Gastrocnemius medialis (tissue), 4 donors: ENCODE measurements at places on chromosomes 16 and 17.

DNA sequence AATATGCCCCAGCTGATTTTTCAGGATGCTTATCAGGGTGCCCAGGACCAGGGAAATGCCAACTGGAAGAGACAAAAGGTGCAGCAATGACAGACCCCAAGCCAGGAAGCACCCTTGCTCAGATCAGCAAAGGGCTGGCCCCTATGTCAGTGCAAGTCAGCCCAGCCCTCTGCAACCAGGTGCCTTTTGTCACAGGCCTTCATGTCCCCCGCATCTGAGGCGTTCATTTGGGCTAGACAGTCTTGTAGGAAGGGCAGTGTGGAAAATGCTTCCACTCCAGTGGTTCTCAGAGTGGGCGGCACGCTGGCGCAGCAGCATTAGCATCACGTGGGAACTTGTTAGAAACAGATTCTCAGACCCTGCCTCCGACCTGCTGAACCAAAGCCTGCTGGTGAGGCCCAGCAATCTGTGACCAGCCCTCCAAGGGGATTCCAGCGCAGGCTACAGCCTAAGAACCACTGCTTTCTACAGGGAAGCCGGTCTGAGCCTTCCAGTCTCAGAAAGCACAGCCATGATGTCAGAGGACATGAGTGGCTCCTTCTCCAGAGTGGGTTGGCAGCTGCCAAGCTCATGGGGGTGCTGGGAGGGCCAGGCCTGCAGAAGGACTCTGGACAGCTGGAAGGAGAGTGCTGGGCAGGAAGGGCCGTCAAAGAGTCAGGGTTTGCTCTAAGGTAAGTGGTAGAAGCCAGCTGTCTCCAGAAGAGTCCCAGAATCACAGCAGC is 13.1 kb downstream of the SLC47A2 start:
- no peak for DNase-seq

DNA sequence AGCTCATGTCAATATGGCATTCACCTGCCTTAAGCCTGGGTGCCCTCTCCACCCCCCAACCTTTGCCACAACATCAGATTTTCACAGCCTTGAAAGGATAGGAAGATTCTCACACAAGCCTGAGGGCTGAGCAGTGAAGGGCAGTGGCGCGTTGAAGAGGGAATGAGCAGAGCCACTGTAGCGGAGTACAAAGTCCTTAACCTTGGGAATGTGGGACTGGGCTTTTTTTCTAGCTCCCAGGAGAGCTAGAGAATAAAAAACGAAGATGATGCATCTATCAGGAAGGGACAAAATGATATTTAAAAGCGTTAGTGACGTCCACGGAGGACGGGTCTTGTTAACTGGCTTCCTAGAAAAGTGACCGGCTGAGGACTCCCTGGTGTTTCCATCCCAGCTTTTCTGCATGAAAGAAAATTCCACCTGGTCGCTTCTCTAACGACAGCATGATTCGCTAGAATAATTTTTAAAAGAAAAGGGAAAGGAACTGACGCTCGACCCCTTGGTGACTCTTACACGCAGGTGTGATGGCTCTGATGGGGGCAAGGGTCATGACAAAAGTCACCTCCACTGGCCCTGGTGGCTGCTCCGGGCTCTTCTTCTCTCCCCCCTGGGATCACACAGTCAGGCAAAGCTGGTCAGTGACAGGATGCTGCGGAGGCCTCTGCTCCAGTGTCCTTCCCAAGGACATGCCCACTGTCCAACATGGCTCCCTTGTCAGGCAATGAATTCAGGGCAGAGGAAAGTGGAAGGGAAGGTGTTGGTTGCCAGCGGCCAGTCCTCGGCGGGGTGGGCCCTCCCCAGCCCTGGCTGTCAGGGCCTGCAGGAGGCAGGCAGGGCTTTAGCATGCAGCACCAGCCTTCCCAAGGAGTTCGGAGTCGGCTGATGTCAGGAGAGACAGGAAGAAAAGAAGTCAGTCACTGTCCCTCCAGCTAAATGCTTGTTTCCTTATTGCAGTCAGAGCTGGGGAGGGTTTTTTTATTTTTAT is 58.4 kb upstream of the IRX3 start:
- no peak for DNase-seq

DNA sequence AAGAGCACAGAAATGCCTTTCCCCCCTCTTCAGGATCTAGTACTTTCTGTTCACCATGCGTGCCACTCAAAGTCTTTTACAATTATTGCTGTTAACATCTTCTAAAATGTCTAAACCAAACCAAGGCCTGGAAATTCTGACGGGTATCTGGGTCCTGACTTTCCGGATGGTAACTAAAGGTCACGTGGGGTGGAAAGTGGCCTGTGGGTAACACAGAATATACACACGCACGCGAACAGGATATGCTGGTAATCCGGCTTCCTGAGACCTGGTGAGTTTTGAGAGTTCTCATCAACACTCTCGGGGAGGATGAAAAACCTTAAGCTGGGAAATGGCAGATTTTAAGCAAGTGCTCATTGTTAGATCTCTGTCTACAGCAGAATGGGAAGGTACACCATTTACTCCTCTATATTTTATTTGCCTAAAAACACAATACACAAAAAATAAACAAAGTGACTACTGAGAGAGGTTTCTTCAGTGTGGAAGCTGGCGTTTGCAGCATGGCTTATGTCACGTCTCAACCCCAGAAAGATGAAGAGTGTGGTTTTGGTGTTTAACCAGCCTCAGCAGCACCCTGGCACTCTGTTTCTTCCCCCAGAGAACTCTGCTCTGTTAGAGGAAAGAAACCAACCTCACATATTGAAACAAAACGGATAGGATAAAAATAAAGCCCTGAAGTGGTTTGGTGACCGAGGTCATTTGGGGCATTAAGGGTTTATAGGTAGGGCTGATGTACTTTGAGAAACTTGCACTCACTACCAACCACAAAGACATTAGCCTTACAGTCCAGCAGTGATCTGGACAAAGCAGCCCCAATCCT is 37.3 kb downstream of the SMG6 start:
- DNase-seq, result no peak

DNA sequence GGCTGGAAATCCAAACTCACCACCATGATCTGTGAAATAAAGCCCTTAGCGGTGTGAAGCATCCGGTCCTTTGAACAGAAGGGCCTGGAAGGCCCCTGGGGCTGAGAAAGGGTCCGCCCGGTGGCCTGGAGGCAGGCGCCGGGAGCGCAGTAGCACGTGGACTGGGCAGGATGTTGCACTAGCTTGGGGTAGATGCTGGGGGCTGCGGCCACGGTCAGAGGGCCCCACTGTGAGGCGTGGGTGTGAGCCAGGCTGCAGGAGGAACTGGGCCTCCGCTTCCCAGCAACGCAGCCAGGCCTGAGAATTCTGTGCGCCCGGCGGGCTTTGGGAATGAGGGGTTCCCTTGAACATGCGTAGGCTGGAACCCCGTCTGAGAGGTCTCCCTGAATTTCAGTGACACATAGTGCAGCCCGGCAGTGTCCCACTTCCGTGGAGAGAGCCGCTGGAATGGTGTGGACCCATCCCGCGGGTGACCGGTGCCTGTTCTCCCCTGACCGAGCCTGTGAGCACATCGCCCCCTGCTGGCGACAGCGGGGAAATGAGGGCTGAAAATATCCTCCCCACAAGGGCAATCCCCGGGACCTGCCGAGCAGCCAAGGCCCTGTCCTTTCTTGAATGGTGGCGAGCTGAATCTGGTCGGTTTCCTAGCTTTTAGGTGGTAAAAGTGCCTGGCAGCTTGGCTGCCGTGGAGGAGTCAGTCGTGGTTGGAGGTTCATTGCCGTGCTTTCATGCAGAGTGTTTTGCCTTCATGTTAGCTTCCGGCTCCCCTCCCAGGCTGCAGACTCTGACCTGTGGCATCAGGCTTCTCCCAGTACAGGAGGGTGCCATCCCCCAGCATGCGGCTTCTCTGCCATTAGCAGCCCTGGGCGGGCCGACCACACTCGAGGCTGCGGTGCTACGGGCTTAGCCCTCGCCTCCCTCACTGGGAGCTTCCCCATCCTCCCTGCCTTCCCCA is 43.8 kb downstream of the DNAJA2 start:
- peak; percentile 68 for DNase-seq

DNA sequence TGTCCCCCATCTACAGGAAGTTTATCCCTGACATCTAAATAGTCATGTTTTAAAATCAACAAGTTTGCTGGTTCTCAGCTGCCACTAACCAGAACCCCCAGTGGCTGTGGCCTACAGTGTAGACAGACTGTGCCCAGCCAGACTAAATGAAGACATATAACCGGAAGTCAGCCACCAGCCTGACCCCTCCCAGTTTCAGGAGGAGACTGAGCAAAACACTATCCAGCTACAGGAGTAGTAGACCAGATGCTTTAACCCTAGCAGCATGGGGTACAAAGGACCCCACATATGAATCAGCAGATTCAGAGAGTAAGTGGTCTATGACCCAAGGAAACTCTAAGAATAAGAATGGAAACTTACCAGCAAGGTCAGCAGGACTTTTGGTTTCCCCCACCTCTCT is 83.4 kb downstream of the HIC1 start:
- no peak for DNase-seq

DNA sequence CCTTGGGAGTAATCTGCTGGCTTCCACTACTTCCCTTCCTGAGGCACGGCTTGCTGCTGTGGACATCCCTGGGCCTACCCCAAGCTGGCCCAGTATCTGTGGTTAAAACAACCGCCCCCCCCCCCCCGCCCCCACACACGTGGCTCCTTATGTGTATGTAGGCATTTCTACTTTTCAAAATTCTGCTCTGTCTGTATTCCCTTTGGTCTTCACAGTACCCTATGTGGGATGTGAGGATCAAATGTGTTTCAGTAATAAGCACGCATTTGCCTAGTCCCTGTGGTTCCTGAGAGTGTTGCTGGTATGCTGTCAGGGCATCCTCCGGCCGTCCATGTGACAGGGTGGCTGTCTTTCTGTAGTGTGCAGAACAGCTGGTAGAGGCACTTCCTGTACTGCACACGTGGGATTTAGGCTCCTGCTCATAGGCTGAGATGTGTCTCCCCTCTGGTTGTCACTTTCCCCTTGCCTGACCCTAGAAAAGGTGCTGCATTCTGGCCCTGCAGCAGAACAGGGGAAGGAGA is 2.2 kb downstream of the NT5M start:
- no peak for DNase-seq

- DNase-seq, result no peak
Measured at GRCh38 chr17:79461041-79461440, 149.8 kb downstream of the RBFOX3 start.

DNA sequence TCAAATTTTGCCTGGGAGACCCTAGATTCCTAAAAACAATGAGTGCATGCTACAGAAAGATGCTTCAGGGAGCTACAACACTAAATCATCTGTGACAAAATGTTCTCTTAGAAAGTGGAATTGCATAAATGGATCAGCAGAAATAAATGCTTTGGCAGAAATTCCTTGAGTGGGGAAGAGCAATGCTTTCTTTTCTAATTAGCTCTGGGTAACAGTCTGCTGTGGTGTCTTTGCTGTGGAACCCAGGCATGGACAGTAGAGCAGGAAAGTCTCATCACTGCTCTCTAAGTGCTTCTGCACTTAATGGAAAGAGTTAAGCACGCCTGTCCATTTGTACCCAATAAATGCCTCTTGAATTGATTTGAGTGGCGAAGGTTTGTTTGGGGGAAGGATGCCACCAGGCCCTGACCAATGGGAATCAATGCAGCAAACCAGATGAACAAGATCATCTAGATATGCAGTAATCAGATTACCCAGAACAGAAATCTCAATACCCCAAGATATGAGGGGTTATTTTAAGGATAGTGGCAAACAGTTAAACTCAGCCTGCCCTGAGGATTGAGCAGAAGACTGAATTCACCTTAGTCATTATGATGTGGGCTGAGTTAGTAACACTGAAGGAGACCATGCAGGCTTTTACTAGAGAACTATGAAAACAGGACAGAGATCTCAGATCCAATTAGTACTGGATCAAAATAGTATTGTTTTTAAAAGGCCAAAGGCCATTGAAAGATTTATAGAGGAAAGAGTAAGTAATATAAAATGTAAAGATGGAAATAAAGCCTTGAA is 13.6 kb downstream of the HLF start:
- no peak for DNase-seq
